ENCODE measurements at places on chromosomes 6 and 20.

DNA sequence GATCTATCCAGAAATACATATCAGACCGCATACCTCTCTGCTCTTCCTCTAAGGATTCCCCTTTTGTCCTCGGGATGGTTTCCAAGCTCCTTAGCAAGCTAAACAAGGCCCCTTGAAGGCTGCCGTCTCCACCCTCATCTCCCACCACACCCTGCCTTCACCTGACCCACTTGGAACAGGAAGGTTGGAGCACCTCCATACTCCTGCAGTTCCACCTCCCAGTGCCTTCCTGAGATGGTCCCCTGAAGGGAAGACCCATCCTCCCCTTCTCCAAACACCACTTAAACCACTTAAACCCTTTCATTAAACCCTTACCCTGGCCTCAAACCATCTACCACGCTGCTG lies 8.5 kb upstream of the POU5F1 start:
- DNase-seq, result no peak

DNA sequence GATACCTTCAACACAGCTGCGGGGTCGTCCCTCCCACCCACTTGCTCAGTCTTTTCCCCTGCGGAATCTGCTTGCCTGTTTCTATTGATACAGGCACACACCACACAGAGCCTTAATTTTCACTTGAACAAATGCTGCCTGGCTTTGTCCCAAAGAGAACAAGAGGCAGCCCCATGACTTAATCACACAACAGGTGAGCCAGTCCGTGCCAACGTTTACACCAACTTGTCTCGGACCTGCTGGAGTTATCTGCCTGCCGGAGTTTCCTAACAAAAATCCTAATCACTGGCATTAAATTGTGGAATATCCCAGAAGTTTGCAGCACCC lies 186.8 kb upstream of the RREB1 start:
- DNase-seq, result no peak

DNA sequence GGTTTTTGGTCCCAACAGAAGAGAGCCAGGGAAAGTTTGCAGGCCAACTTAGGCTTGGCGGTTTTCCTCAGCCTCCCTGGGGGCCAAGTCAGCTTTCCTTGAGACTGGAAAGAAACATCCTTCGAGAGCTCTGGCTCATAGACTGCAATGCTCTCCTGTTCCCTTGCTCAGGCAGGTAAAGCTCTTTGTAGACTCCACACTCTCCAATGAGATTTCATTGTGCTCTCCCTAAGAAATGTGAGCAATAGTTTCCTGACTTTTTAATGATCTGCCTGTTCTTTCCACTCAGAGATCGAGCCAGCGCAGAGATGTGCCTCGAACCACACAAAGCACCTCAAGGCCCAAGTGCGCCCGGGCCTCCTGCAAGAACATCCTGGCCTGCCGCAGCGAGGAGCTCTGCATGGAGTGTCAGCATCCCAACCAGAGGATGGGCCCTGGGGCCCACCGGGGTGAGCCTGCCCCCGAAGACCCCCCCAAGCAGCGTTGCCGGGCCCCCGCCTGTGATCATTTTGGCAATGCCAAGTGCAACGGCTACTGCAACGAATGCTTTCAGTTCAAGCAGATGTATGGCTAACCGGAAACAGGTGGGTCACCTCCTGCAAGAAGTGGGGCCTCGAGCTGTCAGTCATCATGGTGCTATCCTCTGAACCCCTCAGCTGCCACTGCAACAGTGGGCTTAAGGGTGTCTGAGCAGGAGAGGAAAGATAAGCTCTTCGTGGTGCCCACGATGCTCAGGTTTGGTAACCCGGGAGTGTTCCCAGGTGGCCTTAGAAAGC lies 13.9 kb downstream of the TNFAIP3 start:
- no peak for DNase-seq

- no peak for DNase-seq
Observed at GRCh38 chr20:58077282-58077681, 151.2 kb downstream of the ANKRD60 start.

DNA sequence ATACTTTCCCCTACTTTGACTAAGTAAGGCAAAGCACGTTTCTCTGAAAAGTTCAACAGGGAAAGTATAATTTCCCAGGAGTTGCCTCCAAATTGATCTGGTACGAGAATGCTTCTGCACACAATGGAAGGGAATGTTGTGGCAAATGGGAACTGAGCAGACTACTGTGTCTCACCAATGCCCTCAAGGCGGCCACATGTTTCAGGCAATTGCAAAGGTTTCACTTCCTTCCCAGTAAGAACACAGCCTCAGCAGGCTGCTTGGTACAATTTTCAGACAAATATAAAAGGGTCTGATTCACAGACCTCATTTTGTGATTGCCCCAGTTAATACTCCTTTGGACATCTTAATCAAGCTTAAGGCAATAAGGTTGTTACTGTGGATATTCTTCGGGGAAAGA lies 71.2 kb downstream of the KIAA0319 start:
- no peak for DNase-seq

- no peak for DNase-seq
Observed at GRCh38 chr6:44664716-44665115, 277.2 kb downstream of the CDC5L start.

GRCh38 chr6:71720705-71721104 lies 165.6 kb upstream of the RIMS1 start:
- DNase-seq, result no peak

GRCh38 chr6:159959976-159960384 lies 8.9 kb upstream of the IGF2R start:
- no peak for DNase-seq

DNA sequence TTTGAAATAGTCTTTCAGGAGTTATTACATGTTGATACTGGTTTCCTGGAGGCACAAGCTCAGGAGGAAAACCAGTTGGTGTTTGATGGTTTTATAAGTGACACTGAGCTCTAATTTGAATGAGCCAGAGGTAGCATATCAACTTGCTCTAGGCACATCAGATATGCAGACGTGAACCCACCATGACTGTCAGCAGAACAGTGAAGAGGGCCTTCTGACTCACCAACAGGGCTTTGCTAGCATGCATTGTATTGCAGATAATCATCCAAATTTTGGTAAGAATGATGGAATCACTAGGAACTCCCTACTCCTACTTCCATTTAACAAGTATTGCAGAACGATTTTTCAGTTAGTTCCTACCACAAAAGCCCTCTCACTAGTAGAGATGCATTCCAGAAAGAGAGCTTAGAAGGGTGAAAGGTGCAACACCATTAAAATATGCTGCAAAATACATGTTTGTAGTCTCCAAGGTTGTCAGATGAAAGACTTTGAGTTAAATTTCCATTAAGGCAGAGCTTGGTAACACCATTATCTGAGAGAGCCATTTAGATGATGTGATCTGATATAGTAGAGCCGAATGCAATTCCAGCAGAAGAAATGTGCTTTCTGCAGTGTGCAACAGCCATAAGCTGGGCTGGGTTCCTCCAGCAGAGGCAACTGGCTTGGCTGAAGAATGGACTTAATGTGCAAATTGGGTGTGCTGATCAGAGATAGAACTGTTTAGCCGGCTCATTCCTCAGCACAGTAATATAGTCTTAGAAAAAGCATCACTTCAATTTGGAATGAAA lies 968.7 kb upstream of the ADGRB3 start:
- DNase-seq, result no peak

DNA sequence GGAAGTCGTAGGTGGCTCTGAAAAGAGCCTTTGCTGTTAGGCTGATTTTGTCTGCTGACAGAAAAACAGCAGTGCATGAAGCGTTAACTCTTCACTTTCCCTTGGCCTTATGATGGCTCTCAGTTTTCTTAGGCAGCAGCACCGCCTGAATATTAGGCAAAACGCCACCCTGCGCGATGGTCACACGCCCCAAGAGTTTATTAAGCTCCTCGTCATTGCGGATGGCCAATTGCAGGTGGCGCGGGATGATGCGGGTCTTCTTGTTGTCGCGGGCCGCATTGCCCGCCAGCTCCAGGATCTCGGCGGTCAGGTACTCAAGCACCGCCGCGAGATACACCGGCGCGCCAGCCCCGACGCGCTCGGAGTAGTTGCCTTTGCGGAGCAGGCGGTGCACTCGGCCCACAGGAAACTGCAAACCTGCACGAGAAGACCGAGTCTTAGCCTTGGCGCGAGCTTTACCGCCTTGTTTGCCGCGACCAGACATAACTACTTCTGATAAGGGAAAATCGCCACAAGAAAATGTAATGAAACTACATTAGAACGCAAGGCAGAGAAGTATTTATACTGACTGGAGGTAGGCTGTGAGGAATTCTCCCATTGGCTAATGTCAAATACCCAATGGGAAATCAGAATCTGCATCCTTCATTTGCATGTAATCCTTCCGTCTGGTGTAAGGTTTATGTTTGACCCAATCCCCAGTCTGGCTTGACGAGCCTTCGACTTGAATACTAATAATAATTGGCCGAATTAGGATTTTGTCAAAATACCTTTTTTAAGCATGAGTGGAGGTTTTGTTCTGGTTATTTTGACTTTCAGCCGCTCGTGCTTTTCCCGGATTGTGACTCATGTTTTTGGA lies 53.9 kb upstream of the HFE start:
- no peak for DNase-seq

DNA sequence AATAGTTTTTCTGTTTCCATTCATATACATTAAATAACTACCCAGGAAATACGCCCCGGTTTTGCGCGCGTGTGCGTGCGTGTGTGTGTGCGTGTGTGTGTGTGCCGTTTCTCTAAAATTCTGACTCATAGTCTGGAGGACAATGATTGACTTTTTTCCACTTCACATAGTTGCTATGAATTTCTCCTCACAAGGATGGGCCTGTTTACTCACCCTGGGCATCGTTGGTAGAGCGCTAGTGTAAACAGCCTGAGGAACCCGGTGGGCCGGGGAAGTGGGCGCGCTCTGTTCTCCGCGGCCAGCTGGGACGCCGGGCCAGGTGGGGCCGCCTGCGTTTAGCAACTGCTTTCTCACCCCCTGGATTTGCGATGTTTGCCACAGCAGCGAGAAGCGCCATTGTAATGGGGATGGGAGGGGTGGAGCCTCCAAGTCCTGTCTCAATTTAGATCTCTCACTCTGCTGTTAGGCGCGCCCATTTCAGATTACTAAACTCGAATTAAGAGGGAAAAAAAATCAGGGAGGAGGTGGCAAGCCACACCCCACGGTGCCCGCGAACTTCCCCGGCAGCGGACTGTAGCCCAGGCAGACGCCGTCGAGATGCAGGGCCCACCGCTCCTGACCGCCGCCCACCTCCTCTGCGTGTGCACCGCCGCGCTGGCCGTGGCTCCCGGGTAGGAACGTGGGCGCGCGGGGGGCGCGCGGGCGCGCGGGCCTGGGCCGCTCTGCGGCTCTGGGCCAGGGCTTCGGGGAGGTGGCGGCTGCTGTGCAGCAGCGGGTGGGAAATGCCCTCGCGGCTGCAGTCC lies at the start of gene CD109:
Gene CD109 (plus strand): TSS at position 585 of the 803 bp plus-strand sequence. CDS start 13 bp downstream, at position 598.
- DNase-seq, result peak; percentile 48

DNA sequence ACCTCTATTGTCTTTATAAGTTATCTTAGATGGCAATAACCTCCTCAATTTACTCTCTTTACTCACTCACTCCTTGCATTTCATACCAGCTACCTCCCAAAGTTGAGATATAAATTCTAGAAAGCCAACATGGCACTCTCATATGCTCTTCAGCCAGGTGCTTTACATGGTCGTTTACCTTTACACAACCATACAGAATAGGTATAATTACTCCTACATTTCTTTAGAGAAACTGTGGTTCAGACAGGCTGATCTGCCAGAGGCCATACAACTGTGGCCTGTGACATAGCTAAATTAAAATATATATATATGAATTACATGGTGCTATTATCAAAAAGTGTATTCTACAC lies 45.7 kb downstream of the HBS1L start:
- DNase-seq, result no peak

- DNase-seq, result no peak
Observed at GRCh38 chr6:148005806-148006205, 336.8 kb upstream of the SASH1 start.

- DNase-seq, result no peak
Observed at GRCh38 chr6:44057238-44057930, 69.9 kb downstream of the MRPL14 start.

DNA sequence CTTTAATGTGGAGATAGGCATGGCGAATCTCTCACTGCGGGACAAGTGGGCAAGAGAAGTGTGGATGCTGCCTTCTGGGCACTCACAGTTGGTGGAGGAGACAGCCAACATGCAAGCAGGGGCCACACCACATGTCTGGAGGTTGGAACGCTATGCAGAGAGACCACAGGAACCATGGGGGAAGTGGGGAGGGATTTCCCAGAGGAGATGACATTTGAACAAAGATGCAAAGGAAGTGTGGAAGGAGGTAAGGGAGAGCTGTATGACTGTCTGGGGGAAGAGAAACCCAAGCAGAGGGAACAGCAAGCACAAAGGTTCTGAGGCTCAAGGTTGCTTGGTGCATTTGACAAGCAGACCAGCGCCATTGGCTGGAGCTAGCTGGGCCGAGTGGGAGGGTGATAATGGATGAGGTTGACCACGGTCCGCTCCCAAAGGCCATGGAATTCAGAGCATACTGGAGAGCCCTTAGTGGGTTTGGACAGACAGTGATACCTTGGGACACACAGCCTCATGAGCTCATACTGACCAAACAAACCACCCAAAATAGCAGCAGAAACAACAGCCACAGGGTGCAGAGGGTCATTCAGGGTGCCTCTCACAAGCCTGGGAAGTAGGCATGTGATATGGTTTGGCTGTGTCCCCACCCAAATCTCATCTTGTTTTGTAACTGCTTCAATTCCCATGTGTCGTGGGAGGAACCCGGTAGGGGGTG lies 7.6 kb upstream of the FAM110A start:
- no peak for DNase-seq

GRCh38 chr6:5619249-5619648 lies 357.9 kb downstream of the FARS2 start:
- no peak for DNase-seq

DNA sequence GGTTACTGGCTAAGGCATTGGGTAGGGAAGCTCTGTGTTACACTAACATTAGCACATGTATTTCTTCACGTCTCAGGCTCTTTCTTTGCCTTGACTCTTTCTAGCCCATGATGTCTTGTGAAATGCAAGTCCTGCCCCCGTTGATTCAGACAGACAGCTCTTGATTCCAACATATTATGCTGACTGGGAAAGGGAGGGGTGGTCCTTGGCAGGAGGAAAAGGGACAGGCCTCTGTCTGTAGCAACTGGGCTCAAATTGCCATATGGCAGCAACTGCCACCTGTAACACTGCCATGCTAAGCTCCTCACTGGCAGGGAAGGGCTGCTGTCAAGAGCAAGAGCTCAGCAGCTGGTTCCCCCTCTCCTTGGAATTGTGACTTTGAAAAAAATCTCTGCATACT lies 5.7 kb upstream of the KCNK15 start:
- DNase-seq, result no peak

GRCh38 chr6:16822529-16822928 lies 61.3 kb upstream of the ATXN1 start:
- DNase-seq, result no peak

GRCh38 chr6:30884521-30885480 lies 482 bp downstream of the DDR1 start:
- DNase-seq, result no peak

DNA sequence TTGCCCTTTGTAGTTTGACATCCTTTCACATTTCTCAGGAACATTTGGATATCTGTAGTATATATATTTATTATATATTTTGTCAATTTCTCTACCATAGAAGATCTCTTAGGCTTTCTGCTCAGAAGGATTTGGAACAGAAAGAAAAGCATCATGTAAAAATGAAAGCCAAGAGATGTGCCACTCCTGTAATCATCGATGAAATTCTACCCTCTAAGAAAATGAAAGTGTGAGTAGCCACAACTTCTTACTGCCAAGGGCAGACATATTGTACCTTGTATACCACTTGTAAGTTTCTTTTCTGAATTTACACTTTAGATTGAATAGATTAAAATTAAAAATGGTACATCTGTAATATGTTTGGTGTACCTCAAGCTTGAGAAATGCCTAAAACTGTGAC lies 31.2 kb downstream of the TPX2 start:
- DNase-seq, result no peak
